ENCODE measurements at places on chromosomes 12 and 14.

DNA sequence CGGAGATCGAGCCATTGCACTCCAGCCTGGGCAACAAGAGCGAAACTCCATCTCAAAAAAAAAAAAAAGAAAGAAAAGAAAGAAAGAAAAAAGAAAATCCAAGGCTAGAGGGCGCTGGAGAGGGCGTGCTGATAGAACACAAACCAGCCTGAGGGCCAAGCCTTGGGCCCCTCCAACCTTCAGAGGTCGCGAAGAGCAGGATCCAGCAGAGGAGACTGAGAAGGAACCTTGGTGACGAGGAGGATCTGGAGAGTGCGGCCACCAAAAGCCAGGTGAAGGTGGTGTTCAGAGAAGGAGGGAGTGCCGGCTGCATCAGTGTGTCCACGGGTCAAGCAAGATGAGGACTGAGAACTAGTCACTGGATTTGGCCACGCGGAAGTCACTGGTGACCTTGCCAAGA, 4.1 kb upstream of the DYNC1H1 start:
- peak; percentile 57 for DNase-seq

GRCh38 chr14:105411017-105411941, 8.3 kb upstream of the MTA1 start:
- no peak for DNase-seq

- peak; percentile 10 for DNase-seq
These were observed 572 bp upstream of the RASSF8 start for GRCh38 chr12:25957793-25958427.

DNA sequence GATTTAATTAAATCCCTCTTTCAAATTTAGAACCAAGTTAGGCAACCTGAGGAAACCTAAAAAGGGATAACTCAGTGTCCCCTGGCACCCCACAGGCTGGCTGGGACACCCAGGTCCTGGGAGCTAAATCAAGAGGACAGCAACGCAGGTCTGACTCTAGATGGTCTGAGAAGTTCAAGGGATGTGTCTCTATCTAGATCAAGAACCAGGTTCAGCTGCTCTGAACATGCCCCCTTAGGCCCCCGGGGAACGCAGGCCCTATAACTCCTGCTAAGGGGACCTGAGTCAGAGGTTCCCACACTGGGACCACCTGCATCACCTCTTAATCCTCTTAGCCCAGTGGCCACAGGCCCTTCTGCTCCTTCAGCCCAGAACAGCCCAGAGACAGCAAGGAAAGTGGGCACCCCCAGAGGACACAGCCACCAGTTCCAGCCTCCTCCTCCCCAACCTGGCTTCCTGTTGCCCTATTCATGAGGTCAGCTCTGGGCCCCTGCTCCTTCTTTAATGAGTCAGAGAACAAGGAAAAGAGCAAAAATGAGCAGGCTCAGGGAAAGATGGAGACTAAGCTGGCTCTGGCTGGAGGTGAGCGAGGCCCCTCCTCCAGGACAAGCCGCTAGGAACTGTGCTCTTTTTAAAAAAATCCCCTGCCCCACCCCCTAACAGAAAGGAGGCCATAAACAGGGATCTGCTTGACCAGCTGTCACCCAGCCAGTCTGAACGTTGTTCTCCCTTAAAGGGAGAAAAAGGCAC, 10.8 kb downstream of the PITPNM2 start:
- no peak for DNase-seq

GRCh38 chr12:120892265-120892664, 11.9 kb downstream of the SPPL3 start:
- DNase-seq, result no peak

- DNase-seq, result no peak
These were observed 72.8 kb downstream of the SEC23A start for GRCh38 chr14:39030209-39030608.

DNA sequence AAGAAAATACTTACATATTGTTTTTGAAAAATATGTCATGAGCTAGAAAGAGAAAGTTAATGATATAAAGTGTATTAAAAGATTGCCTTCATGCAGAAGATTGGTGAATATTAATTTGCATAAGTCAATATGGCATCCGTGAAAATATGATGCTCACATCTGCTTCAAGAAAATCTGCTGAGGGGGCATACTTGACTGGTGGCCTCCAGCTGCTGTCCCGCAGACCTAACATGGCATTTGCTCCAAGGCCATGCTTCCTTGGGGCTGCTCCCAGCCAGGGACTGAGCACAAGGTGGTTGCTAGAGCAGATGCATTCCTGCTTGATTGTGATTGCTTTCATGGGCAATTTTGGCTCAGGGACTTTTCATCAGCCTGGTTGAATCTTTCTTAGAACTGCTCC, 133.8 kb downstream of the TTC6 start:
- no peak for DNase-seq

- DNase-seq, result no peak
These were observed 28.8 kb downstream of the POLE start for GRCh38 chr12:132658149-132658894.

DNA sequence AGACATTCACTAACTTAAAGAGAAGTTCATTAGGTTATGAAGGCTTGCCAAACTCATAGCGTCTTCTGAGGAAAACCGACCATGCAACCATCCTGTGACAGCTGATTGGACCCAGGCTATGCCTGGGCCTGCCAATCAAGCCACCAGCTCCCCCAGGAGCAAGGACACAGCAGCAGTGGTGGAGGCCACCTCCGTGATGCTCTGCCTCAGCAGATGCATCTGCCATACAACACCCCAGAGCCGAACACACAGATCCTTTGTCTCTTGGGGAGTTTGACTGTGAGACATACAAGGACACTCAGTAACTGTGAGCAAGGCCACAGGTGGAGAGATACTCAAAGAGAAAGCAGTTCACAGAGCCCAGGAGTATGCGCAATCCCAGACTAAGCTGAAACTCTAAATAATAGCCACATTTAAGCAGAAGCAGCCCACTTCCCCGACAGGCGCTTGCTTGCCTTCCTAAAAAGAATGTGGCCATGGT, 10.0 kb upstream of the CNIH1 start:
- no peak for DNase-seq

DNA sequence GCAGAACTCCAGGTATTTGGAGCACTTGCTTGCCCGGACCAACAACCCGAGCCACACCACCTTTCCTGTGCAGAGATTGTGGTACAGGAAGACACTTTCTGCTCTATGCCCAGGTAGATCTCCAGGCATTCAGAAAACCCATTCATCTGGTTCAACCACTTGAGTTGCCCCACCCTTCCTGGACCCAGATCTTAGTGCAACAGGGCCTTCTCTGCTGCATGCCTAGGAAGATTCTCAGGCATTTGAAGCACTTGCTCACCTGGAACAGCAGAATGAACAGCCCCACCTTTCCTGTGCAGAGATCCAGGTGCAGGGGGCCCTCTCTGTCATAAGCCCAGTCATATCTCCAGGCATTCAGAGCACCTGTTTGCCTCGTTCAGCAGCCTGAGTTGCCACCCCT, 412.8 kb upstream of the MGAT4C start:
- no peak for DNase-seq

DNA sequence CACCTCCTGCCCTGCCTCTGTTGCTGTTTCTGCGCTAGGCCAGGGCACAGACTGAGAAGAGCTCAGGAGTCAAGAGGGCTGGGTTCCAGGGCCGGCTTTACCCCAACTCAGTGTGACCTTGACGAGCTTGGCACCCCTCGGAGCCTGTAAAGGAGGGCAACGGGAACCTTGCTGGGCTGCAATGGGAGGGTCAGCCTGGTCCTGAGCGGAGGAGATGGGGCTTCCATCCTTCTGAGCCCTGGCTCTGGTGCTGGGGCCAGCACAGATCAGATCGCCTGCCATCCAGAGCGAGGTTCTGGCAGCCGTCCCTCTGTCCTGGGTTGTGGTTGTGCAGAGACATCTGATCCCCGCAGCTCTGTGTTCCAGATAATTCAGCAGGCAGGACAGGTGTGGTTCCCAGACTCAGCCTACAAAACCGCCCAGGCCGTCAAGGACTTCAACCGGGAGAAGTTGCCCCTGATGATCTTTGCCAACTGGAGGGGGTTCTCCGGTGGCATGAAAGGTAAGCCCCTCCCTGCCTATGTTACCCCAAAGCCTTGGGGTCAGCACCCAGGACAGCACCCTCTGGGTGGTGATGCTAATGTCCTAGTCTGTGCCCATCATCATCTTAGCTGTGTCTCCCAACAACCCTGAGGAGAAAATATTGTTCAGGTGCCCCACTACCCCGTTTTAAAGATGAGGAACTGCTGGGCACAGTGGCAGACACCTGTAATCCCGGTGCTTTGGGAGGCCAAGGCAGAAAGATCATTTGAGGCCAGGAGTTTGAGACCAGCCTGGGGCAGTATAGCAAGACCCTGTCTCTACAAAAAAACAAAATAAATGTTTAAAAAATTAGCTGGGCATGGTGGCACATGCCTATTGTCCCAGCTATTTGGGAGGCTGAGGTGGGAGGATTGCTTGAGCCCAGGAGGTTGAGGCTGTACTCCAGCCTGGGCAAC, 50.2 kb downstream of the FOXN4 start:
- DNase-seq, result no peak

DNA sequence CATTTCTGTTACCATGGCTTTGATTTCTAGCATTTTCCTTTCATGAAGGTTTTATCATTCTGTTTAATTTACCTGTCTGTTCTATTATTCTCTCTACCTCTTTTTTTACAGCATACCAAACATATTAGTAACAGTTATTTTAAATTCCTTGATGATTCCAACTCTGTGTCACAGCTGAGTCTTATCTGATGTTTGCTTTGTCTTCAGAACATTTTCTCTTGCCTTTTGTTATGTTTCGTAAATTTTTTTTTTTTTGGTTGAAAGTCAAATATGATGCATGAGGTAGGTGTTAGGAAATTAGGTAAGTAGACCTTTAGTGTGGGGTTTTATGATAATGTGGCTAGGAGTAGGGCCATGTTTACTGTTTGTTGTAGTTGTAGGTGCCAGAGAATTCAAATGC, 496.4 kb downstream of the FOXG1 start:
- DNase-seq, result no peak

DNA sequence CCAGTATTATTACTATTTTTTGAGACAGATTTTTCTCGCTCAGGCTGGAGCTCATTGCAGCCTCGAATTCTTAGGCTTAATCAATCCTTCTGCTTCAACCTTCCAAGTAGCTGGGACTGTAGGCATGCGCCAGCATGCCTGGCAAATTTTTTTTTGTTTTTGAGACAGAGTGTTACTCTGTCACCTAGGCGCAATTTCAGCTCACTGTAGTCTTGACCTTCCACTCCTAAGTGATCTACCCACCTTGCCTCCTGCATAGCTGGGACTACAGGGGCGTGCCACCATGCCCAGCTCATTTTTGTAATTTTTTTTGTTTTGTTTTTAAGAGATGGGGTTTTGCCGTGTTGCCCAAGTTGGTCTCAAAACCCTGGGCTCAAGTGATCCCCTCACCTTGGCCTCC, 15.2 kb downstream of the ERC1 start:
- DNase-seq, result no peak

GRCh38 chr12:60123557-60123956, 527.7 kb downstream of the SLC16A7 start:
- no peak for DNase-seq

DNA sequence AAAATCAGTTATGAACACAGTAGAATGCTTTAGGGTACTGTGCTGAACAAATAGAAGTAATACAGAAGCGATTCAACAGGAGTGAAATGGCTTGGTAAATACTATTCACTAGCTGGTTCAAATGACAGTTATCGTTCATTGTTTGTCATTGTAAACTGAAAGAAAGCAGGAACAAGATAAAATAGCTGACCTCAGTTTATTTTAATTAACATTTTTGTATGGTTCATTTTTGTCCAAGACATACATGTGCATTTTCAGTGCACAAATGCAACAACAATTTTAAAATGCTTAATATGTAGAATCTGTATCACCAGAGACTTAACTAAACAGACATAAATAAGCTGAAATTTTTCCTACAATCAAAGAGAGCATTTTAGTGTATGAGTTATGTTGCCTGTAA, 49.9 kb downstream of the ALX1 start:
- no peak for DNase-seq

GRCh38 chr14:100534528-100535286, 52.5 kb downstream of the BEGAIN start:
- DNase-seq, result peak; percentile 49

- DNase-seq, result no peak
These were observed 46.5 kb downstream of the IFT81 start for GRCh38 chr12:110170535-110171185.

DNA sequence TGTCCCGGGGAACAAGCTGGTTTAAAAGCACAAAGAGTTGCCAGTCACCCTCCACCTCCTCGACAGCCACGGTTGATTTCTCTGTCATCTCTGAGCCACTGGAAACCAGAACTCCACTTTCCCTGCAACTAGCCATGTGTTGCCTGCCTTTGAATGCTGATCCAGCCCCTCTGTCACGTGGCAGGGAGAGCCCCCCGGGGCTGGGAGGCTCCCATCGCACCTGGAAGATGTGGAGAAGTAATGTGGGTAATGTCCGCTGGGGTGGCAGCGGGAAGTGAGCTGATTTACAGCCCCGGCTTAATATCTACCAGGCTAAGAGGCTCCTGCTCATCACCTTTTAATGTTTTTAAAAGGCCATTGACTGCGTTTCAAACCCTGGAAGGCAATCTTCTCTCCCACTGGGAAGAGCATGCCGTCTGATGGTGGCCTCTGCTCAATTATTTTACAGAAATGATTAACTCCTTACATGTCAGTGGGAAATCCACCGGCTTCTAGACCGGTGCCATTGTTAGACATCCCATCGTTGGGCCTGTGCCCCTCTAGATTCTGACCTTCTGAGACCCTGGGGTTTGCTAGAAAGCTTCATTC, 7.4 kb downstream of the PRIMA1 start:
- no peak for DNase-seq

GRCh38 chr12:131796411-131796736, 31.8 kb upstream of the MMP17 start:
- no peak for DNase-seq

DNA sequence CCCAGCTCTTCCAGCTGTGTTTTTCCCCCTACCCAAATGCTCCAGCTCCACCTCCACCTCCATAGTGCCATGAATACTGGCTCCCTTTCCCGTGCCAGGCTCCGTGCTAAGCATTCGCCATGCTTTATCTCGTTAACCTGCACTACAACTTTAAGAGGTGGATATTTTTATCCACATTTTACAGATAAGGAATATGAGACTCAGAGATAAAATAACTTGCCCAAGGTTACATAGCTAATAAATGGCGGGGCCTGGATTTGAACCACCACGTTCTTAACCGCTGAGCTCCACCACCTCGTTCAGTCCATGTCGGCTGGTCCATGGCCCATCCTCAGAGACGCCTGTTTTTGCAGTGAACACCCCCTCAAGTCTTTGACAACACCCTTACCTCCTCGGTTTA, 115.0 kb downstream of the ZFP36L1 start:
- DNase-seq, result peak; percentile 30

GRCh38 chr14:90698379-90698869, 117.8 kb downstream of the TTC7B start:
- no peak for DNase-seq

DNA sequence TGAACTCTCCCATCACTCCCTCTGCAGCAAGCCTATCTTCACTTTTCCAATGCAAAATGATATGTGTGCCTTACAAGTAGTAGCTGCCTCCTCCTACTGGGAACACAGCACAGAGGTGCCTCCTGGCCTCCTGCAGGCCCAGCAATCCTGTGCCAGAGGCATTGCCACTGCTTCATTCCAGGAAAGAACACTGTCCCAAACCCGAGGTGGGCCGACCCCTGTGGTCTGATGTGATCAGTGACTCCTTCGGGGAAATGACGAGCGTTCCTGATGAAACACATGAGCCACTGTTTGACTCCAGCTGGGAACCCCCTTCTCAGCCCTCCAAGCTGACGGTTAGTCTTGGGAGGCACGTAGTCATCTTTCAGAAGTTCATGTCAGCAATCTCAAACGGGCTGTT, 19.5 kb downstream of the PSMC1 start:
- no peak for DNase-seq
